ENCODE measurements at places on chromosomes 12 and 14.

GRCh38 chr14:101026341-101026740, 122.8 kb upstream of the RTL1 start:
- no peak for DNase-seq

DNA sequence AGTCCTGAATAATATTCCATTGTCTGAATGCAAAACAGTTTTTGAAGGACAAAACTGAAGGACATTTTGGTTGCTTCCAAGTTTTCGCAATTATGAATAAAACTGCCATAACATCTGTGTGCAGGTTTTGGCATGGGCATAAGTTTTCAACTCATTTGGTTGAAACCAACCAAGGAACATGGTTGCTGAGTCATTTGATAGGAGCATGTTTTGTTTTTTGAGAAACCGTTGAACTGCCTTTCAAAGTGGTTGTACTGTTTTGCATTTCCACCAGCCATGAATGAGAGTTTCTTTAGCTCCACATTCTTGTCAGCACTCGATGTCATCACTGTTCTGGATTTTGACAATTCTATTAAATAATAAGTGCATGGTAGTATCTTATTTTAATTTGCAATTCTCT, 23.0 kb upstream of the GSG1 start:
- DNase-seq = no peak

DNA sequence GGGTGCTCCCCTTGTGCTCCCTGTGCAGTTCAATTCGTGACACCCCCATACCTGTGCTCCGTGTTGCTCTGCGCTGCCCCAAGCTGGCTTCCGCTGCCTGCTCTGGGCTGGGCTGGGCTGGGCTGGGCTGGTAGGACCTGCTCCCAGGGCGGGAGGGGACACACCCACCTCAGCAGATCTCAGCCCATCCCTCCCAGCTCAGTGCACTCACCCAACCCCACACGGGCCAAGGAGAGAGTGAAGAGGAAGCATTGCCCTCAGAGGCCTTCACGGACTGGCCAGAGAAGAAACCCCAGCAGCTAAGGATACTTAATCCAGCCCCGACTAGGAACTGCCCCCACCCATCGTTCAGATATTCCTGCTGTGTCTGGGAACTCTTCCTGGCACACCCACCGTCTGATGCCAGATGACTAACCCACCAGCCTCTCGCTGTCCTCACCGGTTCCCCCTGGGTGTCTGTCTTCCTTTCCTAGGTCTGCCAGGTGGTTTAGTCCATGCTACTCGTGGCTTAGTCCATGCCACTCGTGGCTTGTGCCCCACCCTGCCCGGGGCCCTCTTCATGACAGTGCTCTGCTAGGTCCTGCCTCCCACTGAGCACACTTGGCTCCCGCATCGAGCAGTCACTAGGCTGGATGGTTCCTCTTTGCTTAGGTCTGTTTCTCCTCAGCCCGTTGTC, at the start of gene LPAR5:
TSS of gene LPAR5 (minus strand) at position 104 of the 676 bp plus-strand sequence. CDS start 14,711 bp downstream, outside the sequence.
- DNase-seq = peak; percentile 84

DNA sequence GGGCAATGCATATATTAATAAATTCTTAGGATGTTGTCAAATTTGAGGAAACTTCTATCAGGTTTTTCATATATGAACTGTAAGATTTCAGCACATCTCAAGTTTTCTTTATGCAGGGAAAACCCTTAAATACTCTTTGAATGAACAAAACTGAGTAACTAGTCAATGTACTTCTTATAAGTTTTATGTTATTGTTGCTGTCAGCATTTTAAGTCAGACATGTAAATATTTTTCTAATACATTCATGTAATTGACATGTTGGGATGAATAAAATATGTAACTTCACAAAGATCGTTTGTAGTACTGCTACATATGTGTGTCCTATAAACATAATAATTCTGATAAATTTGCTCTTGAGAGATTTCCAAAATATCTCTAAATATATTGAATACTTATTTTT, 109.6 kb downstream of the BMP4 start:
- no peak for DNase-seq

- no peak for DNase-seq
Observed at GRCh38 chr12:114275932-114276785, 129.8 kb downstream of the TBX5 start.

- no peak for DNase-seq
Observed at GRCh38 chr12:52344111-52344510, 22.9 kb upstream of the KRT83 start.

- no peak for DNase-seq
Observed at GRCh38 chr12:65276916-65277530, 1.5 kb upstream of the MSRB3 start.

DNA sequence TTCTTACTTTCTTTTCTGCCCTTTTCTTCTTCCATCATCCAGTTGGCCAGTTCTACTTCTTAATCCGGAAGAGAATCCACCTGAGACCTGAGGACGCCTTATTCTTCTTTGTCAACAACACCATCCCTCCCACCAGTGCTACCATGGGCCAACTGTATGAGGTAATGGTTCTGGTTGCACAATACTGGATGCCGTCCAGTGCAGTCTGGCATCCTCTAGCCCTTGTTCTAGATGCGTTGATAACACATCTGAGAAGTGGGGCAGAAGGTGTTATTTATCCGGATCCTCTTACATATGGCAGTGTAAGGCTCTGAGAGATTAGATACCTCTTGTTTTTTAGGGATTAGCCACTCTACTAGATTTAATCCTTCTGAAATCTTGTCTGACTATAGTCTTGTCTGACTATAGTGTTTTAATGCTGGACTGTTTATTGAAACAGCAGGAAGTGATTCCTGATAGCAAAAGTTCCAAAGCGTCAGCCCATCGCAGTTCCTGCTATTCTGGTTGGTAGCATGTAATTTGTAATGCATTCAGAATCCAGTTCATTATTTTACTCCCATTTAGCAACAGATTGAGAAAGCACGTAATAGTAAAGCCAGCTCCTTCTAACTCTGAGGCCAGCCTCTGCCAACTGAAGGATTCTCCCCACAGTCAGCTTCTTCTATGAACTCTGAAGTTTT, 7.9 kb downstream of the GABARAPL1 start:
- DNase-seq = no peak

DNA sequence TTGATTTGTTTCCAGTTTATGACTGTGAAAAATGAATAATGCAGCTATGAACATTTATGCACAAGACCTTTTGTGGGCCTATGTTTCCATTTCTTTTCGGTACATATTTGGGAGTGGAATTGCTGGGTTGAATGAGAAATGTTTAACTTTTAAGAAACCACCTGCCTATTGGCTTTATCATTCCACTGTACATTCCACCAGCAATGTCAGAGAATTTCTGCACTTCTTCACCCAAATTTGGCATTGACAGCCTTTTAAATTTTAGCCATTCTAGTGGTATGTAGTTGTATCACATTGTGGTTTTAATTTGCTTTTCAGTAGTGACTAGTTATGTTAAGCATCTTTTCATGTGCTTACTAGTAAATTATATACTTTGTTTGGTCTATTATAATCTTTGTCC, 317.0 kb upstream of the TMTC1 start:
- no peak for DNase-seq

GRCh38 chr12:111757361-111758119, 9.2 kb upstream of the ALDH2 start:
- no peak for DNase-seq

DNA sequence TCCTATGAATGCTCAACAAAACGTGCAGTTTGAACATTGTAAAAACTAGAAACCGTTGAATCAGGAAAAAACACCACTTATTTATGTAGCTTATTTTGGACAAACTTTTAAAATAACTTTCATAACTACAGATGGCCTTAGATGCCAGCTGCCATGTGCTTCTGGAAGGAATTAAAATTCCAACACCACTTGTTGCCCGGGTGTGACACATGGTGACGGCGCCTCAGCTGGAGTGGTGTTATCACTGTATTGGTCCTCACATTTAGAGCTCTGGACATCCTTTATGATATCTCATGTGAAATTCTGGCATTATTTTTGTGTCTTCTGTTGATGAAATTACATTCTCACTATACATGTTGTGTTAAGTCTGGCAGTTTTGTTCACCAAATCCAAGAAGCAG, 211.0 kb downstream of the IPO8 start:
- no peak for DNase-seq

GRCh38 chr12:46154221-46154985, 114.4 kb downstream of the SLC38A1 start:
- peak; percentile 9 for DNase-seq

GRCh38 chr12:98439981-98440581, 75.3 kb upstream of the TMPO start:
- peak; percentile 65 for DNase-seq

DNA sequence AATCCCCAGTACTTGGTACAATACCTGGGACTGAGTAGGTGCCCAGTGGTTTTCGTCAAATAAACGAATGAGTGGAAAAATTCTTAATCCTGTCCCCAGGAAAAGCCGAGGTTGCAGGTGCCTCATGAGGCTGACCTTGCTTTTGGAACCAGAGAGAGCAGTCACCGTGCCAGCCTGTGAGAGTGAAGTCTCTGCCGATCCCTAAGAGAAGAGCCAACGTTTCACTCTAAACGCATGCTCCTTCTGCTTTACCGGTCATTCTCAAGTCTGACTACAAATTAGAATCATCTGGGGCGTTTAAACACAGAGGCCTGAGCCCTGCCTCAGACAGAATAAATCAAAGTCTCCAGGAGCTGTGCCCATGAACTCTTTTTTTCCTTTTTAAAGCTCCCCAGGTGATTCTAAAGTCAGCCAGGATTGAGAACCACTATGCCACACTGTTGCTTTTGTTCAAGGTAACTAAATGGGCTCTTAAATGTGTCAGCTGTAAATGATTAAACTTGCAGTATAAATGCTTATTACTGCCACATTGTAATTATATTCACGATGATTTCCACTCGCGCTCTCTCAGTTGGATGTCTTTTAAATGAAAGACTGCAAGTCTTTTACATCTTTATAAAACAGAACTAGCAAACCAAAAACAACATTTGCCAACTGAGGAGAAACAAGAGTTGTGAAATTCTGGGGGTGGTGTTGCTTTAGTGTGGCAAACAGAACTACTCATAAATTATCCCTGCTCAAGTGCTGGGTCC, 26.9 kb downstream of the TCP11L2 start:
- no peak for DNase-seq

GRCh38 chr12:92334552-92334951, 188.9 kb upstream of the BTG1 start:
- DNase-seq = no peak

- DNase-seq = no peak
Observed at GRCh38 chr12:56645201-56645716, 525 bp downstream of the ATP5F1B start.

GRCh38 chr12:131105736-131106348, 152.1 kb downstream of the ADGRD1 start:
- no peak for DNase-seq

DNA sequence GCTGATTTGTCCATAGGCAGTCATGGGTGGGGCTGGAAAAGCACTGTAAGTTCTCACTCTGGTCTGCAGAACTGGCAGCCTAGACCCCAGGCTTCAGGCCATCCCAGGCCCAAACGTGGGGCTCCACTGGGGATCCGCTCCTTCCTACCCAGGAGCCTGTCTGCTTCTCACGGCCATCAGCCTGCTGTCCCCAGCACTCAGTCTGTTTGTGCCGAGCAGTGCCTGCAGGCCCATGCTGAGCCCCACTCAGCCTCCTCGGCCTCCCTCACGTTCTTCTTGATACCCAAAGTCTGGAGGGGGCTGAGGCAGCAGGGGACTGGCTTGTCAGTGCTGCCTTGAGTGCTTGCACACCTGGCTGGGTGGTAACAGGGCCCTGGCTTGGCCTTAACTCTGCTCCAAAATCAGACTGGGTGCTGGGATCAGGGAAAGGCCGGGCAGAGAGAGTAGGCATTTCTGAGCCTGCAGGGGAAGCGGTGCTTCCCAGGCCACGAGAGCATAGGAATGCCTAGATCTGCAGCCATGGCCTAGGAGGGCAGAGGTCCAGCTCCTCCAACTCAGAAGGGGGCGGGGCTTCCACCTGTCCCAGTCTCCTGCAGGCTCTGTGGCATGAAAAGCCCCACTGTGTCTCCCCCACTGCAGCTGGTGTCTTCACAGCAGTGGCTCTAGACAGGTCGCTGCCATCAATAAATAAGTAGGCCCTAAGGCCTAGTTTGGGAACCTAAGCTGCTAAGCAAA, 772.4 kb upstream of the FBXO33 start:
- no peak for DNase-seq

DNA sequence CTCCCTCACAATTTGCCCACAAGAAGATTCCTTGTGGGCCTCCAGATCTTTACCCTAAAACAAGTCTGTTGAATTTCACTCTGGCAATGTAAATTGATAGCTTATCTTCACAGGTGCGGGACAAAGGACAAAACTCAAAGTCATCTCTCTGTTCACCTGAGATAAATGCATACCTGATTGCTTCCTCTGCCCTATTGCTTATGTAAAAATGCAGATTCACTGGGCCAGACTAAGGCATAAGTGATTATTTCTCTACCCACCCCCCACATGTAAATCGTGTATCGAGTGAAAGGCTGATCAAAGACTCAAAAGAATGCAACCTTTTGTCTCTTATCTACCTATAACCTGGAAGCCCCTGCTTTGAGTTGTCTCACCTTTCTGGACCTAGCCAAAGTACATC, 316.8 kb downstream of the SSPN start:
- DNase-seq = no peak

DNA sequence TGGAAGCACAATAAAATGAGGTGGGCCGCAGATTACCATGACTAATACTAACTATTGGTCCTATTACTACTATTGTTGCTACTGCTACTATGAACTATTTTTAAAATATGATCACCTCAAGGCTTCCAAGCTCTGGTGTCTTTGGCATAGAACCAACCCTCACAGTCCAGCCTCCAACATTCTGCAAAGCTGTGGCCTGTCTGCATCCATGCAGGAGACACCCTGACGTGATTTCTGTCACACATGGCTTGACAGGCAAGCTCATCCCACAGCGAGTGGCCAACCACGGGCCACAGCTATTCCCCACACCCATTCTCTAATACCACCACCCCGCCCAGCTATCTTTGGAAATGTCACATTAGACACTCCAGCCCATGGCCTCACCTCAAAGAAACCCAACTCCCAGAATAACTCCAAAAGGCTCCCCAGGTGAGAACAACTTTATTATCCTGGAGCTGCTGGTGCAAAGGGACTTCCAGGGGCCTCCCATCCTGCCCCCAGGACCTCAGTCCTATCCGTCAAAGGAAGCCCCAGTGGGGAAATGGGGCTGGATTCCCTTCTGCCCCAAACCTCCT, 14.4 kb downstream of the ISCU start:
- DNase-seq = no peak

- no peak for DNase-seq
Observed at GRCh38 chr12:89980236-89980635, 271.6 kb upstream of the ATP2B1 start.

GRCh38 chr12:39378341-39378740, 64.6 kb downstream of the KIF21A start:
- DNase-seq = no peak

DNA sequence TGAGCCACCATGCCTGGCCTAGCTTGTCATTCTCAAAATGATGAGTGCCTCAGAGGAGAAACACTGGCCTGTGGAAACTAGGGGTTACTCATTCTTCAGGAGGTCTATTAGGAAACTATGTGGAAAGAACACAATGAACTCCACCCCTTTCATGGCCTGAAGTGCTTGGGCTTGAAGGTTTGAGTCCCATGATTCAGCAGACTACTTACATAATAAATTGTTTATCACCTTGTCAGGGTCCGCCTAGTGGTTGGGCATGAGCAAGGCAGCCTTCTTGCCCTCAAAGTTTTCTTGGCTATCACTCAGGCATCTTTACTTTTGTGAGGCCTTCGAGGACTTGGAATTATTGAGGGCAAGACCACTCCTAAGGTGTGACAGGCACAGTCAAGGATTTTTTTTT, 251.2 kb downstream of the ACSS3 start:
- no peak for DNase-seq
